DMS153 (cell line): ENCODE measurements at places on chromosomes 3 and 15.

GRCh38 chr3:141507392-141508066, 20.7 kb downstream of the RASA2 start:
- no peak for DNase-seq

GRCh38 chr3:119401503-119402440, 61.6 kb downstream of the TMEM39A start:
- DNase-seq = no peak

- DNase-seq = no peak
Measured at GRCh38 chr15:32718227-32718820, 520 bp downstream of the GREM1 start.

DNA sequence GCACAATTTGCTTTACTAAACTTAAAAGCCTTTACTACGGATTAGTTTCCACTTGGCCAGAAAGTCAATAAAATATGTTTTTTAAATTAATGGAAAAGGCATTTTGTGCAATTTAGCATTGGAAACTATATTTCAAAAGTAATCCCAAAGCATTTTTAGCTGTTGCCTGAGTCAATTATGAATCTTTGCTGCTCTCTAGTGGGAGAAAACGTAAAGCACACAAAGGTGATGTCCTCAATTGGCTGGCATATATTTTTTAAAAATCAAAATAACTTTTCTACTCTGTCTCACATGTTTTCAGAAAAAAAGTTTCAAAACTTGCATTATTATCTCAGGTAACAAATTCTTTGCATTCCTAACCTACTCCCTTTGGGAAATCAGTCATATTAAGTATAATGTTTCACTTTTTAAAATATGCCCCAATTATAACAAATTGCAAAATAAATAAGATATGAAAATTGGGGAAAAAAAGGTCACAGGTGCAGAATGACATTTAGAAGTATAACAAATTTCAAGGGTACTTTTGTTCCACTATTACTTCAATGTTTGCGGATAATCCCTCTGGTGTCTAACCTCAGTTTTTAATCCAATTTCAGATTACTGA, 47.2 kb upstream of the TEX55 start:
- no peak for DNase-seq

DNA sequence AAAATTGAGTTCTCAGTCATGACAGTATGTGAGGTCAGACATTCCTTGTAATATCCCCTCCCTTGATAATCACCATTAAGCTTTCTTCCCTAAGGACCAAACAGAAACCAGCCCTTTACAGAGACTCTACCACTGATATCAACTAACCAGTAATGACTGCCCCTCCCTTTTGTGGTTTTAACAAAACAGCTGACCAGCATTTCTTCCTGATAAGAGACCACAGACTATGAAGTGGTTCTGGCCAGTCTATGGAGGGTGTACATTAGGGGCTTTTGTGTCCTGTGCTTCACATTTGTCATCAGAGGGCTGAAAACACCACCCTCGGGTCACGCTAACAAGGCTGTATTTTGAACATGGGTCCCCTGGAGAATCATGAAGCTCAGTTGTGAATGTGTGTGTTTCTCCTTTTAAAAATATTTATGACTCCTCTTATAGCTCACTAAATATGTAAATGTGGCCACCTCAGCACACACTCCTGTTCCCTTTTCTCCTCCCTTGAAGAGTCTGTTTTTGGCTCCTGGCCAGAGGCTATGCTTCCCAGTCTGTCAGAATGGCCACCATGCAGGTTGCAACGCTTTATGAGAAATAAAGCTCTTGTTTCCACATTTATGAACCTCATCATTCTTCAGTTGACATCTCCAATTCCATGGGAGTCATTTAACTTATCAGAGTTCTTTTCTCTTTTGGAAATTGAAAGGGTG, 239.3 kb downstream of the CPNE4 start:
- peak; percentile 78 for DNase-seq

- DNase-seq = no peak
Measured at GRCh38 chr3:169564883-169565282, 98.6 kb downstream of the MECOM start.

DNA sequence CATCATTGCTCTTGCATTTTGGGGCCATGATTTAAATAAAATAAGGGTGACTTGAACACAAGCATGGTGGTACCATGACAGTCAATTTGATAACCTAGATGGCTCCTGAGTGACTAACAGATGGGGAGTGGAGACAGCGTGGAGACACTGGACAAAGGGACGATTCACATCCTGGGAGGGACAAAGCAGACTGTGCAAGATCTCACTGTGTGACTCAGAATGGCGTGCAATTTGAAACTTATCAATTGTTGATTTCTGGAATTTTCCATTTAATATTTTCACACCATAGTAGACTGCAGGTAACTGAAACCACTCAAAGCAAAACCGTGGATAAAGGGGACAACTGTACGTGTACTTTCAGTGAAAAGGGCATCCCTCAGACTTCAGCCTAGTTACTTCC, 25.5 kb downstream of the MCCC1 start:
- DNase-seq = no peak

- DNase-seq = no peak
Measured at GRCh38 chr3:55951388-55951787, 464.3 kb upstream of the WNT5A start.
